Effector CD4-positive, alpha-beta T cell (primary cell): ENCODE measurements at places on chromosomes 2 and 18.

DNA sequence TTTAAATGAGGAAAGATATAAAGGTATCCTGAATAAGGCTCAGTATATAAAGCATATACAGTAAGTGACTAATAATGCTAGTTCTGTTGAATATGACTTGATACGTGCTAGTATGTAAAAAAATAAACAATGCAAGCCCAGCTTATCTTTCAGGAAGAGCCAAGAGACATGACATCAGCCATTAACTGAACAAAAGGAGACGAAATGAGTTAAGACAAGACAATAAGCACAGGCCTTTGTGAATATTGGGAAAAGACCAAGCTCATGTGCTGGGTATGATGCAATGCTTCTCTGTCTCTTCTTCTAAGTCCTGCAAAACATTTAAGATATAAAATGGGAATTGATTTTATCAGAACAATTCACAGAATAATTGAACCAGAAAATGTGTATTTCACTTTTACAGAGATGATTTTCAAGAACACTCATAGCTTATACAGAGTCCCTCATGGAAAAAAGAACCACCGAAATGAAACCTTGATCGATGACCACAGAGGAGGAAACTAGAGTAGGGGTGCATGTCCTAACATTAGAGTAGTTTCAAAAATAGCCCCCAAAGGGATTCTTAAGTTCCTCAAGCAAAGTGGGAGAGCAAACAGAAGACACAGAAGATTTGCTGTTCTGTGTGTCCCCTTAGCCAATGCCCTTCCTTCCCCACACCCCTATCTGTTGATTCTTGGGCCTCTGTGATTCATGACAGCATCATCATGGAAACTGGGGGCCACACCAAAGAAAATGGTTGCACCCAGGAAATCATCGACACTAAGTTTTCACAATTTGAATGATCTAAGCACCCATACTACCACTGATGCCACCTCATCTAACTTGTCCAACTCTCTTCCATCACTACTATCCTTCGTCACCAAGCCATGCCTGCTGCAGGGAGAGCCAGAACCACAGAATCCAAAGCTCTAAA, 68.0 kb upstream of the CRIM1 start:
- DNase-seq, result no peak

- DNase-seq, result no peak
Observed at GRCh38 chr2:18855027-18855426, 265.7 kb upstream of the NT5C1B start.

GRCh38 chr2:19484736-19485135, 126.3 kb upstream of the OSR1 start:
- DNase-seq, result no peak

GRCh38 chr2:121189011-121189410, 96.0 kb downstream of the TFCP2L1 start:
- DNase-seq, result no peak
